HS-5 (cell line): ENCODE measurements at places on chromosomes 3 and 15.

- no peak for DNase-seq
Measured at GRCh38 chr15:84620626-84621025, 19.8 kb downstream of the ZSCAN2 start.

DNA sequence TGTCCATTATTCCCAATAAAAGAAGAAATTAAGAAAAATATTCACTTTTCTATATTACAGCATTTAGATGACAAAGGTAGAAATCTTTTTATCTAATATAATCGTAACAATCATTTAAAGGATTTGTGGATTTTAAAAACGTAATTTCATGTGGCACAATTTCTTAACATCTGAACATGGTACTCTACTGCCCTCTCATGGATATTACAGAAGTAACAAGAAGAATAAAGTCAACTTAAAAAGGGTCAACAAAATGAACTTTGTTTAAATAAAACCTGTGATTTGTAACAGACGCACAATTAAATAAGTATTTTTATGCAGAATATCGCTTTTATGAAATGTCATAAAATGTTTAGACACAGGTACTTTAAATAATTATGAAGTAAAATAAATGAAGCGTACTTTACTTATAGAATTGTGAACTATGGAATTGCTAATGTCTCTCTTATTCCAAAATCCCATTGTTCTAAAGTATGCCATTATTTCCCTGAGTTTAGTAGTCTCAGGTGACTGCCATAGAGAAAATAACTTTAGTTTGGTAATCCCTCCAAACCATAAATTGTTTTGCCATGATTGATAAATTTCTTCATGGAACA, 366.8 kb upstream of the ZNF385D start:
- peak; percentile 19 for DNase-seq

- no peak for DNase-seq
Measured at GRCh38 chr3:58464866-58465265, 27.0 kb upstream of the KCTD6 start.

DNA sequence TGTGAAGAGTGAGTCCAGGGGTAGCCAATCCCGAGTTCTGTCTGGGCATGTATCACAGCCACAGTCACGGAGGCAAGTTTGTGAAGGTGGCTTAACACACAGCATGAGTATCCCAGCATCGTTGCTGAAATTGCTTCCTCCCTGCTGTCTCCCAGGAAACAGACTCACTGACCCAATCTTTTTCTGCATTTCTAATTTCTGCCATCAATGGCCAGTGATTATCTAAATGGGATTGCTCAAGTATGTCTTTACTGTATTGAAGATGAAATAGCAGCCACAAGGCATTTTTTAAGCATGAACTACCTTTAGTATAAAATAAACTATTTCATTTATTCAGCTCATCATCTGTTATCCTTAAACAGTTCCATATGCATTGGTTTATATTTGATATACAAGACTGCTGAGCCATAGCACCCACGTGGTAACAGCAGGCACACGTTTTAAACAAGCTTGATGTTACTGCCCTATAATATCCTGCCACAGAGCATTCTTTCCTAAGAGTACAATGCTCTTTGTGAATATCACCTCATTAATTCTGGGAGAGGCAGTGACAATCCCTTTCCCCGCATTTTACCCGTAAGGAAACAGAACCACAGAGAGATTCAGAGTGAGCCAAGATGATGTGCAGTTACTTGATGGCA, 276.6 kb upstream of the THBS1 start:
- DNase-seq = peak; percentile 85
